Stimulated activated CD4-positive, alpha-beta T cell treated with anti-CD3 and anti-CD28 coated beads, Interleukin-12 subunit alpha, Interleukin-12 subunit beta, amount 100 ng/mL, for 4 hours (primary cell): ENCODE measurements at places on chromosomes 1 and 21.
A peak's percentile ranks its signal among the peaks of the same experiment; 100 is the strongest.

DNA sequence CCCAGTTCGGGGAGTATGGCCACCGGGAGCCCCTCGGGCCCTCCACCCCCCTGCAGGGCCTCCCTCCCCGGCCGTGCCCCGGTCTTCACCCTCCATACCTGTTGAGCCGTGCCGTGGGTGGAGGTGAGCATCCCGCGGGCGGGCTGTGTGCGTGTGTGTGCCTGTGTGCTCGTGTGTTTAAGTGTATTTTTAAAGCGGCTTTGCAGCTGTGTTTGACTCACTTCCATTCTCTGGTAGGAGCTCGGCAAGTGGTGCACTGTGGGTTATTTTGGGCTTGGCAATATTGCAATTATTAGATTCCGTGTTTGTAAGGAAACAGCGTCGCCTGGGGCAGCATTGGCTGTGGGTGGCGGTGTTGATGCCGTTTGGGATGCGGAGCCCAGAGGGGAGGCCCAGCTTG lies 20.3 kb upstream of the PLCH2 start:
- DNase-seq: no peak

- no peak for DNase-seq
Measured at GRCh38 chr1:46522184-46522968, 29.1 kb downstream of the KNCN start.

GRCh38 chr1:40723196-40723955 lies 31.9 kb downstream of the NFYC start:
- no peak for DNase-seq

DNA sequence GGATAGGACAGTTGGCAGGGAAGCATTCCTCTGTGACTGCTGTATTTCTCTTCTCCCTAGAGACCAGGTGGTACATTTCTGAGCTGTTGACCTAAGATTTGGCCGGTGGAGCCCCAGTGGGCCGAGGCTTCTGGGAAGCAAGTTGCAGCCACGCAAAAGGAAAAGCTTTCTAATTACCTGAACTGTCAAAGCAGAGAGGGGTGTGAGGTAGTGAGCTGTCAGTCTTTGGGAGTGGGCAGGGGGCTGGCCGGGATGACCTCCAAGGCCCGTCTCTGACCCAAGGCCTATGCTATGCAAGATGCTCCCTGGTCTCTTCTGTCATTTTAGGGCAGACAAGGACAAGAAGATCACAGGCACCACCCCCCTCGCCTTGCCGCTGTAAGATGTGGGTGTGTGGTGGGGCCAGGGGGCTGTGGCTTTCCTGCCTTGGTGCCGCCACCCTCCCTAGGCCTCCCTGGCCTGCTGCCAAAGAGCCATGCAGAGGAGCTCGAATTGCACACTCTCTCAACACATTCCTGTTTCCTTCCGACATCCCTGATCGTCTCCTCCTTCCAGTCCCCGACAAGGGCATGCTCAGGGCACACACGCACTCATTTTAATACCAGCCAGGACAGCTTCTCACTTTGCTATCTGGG lies 7.7 kb downstream of the PADI1 start:
- peak; percentile 34 for DNase-seq

- no peak for DNase-seq
Measured at GRCh38 chr1:209620487-209620884, 31.7 kb downstream of the LAMB3 start.

GRCh38 chr1:156098784-156099183 lies 15.7 kb upstream of the LMNA start:
- no peak for DNase-seq

DNA sequence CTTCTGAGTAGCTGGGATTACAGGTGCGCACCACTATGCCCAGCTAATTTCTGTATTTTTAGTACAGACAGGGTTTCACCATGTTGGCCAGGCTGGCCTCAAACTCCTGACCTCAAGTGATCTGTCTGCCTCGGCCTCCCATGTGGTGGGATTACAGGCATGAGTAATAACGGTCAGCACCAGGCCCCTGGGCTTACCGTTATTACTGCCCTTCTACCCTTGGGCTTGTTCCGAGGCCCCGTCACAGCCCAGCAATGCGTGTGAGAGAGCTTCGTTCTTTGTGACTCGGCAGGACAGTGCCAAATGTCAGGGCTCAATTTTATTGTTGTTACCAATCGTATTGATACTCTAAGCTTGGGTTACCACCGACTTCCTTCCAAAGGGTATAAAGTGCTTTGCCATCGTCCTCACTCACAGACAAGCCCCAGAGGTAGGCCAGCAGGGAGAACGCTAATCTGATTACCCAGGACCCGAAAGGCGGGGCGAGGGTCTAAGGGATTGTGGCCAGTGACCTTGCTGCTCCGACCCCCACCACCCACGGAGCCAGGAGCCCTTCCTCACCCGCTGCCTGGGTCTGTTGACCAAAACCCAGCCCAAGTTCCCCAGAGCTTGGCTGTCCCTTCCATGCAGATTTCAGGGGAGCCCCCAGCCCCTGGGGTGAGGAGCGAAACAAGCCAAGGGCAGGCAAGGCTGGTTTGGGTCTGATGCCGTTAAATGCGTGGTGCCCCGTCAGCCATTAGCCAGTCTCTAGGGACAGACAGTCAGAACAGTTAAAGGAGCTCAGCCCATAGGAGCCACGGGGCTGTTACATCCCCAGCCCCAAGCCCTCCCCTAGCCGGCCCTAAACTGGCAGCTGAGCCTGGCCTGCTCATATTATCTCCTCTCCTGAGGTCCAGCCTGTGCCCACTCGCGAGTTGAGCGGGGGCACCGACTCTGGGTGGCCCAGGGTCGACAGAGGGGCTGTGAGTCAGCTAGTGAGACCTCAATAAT lies 54.9 kb upstream of the CASZ1 start:
- no peak for DNase-seq

GRCh38 chr1:6251233-6251632 lies 7.3 kb downstream of the HES3 start:
- no peak for DNase-seq

GRCh38 chr1:25616095-25616986 lies at the start of gene MAN1C1:
Gene MAN1C1, plus strand, starts transcription at chr1:25616791. Its CDS starts 1,007 bp downstream, at chr1:25617798.
- peak; percentile 79 for DNase-seq

DNA sequence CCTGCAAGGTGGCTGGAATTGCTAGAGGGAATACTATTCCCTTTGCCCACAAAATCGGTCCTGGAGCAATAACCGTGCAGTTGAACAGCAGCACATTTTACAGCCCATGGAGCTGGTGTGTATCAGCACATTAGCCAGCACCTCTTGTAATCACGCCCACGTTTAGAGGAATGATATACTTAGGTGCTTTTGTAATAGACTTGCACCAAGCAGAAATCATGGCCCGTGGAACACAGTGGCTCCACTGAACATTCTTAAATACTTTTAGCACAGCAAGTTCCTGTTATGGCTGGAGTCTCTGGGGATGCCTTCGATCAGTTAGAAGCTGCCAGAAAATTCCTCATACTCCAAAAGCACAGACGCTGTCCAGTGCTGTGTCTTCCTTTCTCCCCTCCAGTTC lies 218.1 kb upstream of the FAM78B start:
- DNase-seq: no peak

DNA sequence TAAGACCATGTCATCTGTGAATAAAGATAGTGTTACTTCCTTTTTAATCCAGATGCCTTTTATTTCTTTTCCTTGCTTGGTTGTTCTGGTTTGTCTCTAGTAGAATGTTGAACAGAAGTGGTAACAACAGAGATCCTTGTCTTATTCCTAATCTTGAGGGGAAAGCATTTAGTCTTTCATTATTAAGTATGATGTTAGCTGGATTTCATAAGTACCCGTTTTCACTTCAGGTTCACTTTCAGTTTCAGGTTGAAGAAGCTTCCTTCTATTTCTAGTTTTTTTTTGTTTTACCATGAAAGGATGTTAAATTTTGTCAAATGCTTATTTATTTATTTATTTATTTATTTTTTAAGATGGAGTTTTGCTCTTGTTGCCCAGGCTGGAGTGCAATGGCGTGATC lies 22.3 kb upstream of the AGPAT3 start:
- no peak for DNase-seq

DNA sequence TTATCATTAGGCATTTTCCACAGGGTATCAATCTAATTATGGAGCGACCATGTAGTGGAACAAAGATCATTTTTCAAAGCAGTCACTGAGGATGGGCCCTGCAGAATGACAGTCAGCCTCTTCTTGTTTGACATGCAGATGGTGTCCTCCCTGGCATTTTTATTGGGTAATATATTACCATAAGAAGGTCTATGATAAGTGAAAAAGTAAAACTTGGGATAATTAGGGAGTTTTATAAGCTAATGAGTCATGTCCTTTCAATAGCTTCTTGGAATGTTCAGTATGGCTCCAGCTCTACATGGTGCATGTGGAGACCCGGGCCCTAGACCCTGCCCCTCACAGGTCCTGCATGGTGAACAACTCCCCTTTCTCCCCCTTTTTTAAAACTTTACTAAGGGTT lies 232.2 kb upstream of the COA6 start:
- no peak for DNase-seq

- no peak for DNase-seq
Measured at GRCh38 chr1:51299981-51300670, 30.2 kb downstream of the TTC39A start.

GRCh38 chr21:45873418-45873817 lies 108.2 kb upstream of the COL6A1 start:
- DNase-seq: no peak

GRCh38 chr1:42947965-42948732 lies 10.5 kb downstream of the SLC2A1 start:
- no peak for DNase-seq

- DNase-seq: no peak
Measured at GRCh38 chr1:205376739-205377138, 20.0 kb upstream of the KLHDC8A start.

- no peak for DNase-seq
Measured at GRCh38 chr1:108117945-108118902, 81.9 kb downstream of the SLC25A24 start.

DNA sequence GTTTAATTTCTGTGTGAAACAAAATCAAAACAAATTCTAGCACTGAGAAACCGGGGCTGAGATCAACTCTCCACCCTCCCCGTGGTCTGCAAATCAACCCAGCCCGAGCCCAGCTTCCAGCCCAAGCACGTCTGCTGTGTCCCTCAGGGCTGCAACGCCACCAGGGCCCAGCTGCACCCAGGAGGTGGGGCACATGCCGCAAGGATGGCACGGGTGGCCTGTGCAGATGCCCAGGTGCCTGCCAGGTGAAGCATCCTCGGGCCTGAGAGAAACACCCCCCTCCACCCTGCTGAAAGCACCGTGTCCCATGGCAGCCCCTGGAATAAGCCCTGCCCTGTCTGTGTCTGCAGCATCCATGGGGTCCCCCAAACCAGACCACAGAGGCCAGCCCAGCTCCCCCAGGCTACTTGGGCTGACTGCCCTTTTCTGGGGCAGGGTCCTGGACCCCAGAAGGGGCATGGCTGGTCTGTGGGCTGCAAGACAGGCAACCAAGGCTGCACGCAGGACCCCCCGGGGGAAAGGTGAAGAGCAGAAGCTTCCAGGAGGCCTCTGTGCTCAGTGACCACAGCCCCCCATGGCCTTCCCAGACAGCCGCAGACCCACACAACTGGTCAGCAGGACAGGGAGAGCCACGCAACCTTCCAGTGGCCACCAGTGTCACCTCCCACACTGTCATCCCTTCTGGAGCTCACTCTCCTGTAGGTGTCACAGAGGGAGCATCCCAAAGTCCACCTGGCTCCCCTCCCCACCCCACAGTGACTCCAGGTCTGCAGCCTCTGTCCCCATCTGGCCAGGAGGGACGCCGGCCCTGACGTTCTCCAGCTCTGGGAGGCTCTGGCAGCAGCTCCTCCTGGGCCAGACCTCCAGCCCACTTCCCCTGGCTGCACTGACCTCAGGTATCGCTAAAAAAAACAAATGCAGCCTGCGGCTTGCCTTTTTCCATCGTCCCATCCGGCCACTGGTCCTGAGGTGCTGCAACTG lies 7.7 kb downstream of the WNT9A start:
- DNase-seq: no peak

- peak; percentile 43 for DNase-seq
Measured at GRCh38 chr1:20640183-20640597, 6.9 kb downstream of the PINK1 start.

GRCh38 chr1:45365051-45365450 lies 24.8 kb upstream of the MUTYH start:
- no peak for DNase-seq

DNA sequence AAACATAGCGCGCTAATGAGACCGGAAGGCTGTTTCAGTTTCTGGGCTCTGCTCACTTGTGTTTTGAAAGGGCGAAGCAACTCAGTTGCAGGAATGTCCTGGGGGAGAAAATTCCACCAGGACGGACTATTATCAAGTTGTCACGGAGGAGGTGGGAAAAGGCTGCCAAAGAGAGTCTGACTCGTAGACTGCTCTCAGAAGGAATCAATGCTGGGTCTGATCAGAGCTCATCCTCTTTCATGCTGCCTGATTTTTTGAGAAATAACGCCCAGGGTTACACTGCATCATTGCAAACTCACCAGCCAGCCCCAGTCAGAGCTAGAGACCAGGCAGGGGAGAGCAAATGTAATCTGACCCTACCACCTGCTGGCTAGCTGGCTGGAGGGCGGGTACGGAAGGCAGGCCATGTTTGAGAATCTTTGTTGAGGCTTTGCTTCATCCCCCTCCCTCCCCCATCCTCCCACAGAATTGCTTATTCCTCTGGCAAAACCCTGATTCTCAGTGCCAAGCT lies 36.4 kb upstream of the BCL9 start:
- no peak for DNase-seq

- DNase-seq: no peak
Measured at GRCh38 chr1:100565533-100565932, 27.6 kb downstream of the GPR88 start.

DNA sequence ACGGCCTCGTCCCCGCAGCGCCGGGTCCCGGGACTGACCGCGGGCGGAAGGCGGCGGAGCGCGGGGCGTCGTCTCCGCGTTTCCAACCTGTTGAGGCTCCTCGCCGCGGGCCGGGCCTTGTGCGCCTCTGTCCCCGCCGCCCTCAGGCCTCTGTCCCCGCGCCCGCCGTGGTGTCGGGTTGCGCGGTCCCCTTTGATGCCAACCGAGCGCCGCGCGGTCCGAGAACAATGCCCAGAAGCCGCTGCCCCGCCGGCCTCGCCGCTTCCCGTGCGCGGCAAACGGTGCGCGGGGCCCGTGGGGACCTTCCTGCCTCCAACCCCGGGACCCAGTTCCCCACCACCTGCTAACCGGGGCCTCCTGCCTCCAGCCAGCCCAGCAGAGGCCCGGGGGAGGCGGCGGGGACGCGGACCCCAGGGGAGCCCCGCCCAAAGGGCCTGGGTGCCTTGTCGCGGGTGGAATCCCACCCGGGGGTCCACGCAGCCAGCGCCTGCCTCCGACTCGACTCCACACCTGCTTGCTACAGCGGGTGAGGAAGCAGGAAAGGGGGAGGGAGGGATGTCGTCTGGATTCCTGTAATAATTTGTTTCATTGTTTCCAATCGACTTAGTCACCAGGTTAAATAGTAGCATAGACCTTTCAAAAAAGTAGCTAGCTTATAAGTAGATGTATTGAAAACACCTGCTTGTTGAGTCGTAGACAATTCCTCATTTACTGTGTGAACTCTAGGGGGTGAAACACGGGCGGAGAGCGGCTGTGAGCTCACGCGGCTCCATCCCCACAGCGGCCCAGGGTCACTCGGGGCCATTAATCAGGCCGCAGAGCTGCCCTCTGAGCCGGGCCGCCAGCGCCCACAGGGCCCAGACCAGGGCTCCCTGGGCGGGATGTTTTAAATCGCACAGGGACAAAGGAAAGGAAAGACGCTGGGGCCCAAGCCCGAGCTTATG lies 1.1 kb downstream of the COL18A1 start:
- DNase-seq: peak; percentile 32

- no peak for DNase-seq
Measured at GRCh38 chr21:15062606-15062965, 2.2 kb downstream of the NRIP1 start.

GRCh38 chr1:40980453-40981121 lies 1.1 kb downstream of the CTPS1 start:
- DNase-seq: peak; percentile 40

- no peak for DNase-seq
Measured at GRCh38 chr21:18443701-18444100, 40.1 kb upstream of the TMPRSS15 start.
